ENCODE measurements at places on chromosomes 2 and 18.

DNA sequence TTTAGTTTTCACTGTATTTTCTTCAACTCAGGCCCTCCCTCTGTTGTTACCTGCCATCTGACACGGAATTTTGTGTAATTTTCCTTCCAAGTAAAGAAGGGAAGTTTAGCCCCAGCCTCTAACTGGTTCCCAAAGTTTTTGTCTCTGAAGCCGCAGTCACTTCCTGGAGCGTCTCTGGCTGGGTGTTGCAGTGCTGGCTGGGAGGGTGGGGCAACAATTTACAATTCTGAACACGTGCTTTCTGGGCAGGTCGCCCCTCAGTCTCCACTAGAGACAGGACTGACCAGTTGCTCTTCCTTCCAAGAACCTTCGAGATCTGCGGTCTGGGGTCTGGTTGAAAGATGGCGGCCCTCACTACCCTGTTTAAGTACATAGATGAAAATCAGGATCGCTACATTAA lies 3.5 kb downstream of the CNDP2 start:
- peaks cover 32% of the 10 kb centered on the region for H3K36me3 ChIP-seq
- H3K4me3 ChIP-seq: peak overlapping the region; percentile 99
- H3K27me3 ChIP-seq: no peaks in the 10 kb centered on the region
- H3K27ac ChIP-seq: peak overlapping the region; percentile 94
- H3K4me1 ChIP-seq: peaks cover 44% of the 10 kb centered on the region
- DNase-seq: no peak

DNA sequence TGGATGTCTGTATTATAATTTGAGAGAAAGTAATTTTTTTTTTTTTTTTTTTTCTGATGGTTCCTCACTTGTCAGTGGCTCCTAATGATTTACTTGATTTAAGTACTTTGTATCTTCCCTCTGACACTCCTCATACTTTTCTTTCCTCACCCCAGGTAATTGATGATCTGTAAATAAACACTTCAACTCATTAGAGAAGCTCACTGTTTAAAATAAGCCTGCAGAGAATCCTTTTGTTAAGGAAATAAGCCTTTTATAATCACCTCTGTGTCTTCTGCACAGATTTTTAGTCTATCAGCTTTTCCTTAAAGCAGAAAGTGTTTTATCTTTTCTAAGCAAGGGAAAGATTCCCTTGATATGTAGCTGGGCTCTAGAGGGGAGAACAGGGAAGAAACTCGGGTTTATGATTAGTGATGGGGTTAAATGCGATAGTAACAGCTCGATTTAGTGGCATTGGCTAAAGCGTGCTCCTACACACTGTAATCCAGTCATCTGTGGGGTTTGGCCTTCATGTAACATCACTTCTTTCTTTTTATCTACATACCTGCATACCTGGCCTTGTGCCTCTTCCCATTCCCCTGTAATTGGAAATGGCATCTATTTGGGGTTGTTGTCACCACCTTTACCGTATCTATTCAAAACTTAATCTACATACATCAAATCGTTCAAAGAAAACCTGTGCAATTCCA lies 60.1 kb upstream of the LRRTM1 start:
- no peak for DNase-seq
- no peaks in the 10 kb centered on the region for H3K4me1 ChIP-seq
- no peak overlapping the region for H3K27ac ChIP-seq
- no peaks in the 10 kb centered on the region for H3K36me3 ChIP-seq
- no peak overlapping the region for H3K4me3 ChIP-seq

DNA sequence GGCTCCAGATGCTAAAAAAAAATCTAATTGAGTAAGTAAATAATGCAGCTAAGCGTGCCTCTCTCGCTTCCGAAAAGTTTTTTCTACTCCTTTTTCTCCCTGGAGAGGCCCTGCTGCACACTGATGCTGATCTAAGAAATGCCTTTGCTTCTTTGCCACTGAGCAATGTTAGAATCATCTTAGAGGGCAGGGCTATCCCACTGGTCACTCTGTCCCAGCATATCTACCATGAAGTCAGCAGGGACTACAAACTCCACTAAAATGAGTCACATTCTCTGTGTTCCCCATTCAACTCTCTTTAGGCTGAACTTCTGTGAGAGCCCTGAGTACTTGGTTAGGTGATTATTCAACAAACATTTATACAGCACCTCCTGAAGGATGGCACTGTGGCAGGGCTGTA lies 127.6 kb upstream of the LYPD1 start:
- H3K4me3 ChIP-seq: no peak overlapping the region
- no peaks in the 10 kb centered on the region for H3K4me1 ChIP-seq
- DNase-seq: no peak
- H3K27ac ChIP-seq: no peak overlapping the region

- no peaks in the 10 kb centered on the region for H3K4me1 ChIP-seq
- H3K4me3 ChIP-seq: no peak overlapping the region
- H3K36me3 ChIP-seq: no peaks in the 10 kb centered on the region
- no peak for DNase-seq
Measured at GRCh38 chr2:113219889-113220641, 46.3 kb downstream of the PSD4 start.

- H3K27me3 ChIP-seq: peaks cover 2% of the 10 kb centered on the region
- H3K4me3 ChIP-seq: no peak overlapping the region
- DNase-seq: no peak
- no peak overlapping the region for H3K27ac ChIP-seq
- H3K4me1 ChIP-seq: peaks cover 1% of the 10 kb centered on the region
Measured at GRCh38 chr18:21605213-21605612, 4.7 kb upstream of the ESCO1 start.

DNA sequence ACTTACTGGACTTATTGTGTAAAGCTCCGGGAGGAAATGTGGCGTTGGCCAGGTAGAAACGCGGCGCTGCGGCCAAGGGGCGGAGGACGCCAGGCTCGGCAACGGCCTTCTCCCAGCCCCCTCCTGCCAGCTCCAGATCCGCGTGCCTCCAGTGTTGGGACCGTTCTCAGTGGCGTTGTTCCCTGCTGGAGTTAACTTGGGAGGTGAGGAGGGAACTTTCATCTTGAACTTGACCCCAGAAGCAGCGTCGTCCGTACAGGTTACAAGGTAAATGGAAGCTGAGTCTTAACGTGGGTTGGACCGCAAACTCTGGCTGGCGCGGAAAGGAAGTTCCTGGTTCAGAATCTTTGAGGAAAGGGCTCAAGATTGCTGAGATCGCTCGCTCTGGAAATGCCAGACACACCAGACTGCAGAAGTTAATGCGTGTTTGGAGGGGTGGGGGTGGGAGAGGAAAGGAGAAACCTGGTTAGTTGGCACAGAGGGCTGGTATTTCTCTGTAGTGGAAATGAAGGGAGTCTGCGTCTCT lies 1.3 kb downstream of the TANC1 start:
- no peaks in the 10 kb centered on the region for H3K36me3 ChIP-seq
- H3K4me3 ChIP-seq: no peak overlapping the region
- DNase-seq: no peak
- peaks cover 20% of the 10 kb centered on the region for H3K4me1 ChIP-seq
- peaks cover 34% of the 10 kb centered on the region for H3K27me3 ChIP-seq
- no peak overlapping the region for H3K27ac ChIP-seq

All from CD4-positive, CD25-positive, alpha-beta regulatory T cell (primary cell).